Sciatic nerve (tissue), 2 donors: ENCODE measurements at places on chromosomes 5 and 9. TPM values are rescaled to one million over a fixed set of nuclear protein-coding genes. Genes with fewer than 3 reads are reported as not detected.

- no peak for DNase-seq
Measured at GRCh38 chr9:114930056-114930812, at the start of gene TNFSF8. Gene TNFSF8 (minus strand): TSS chr9:114930591. CDS start chr9:114930303, 288 bp downstream.

DNA sequence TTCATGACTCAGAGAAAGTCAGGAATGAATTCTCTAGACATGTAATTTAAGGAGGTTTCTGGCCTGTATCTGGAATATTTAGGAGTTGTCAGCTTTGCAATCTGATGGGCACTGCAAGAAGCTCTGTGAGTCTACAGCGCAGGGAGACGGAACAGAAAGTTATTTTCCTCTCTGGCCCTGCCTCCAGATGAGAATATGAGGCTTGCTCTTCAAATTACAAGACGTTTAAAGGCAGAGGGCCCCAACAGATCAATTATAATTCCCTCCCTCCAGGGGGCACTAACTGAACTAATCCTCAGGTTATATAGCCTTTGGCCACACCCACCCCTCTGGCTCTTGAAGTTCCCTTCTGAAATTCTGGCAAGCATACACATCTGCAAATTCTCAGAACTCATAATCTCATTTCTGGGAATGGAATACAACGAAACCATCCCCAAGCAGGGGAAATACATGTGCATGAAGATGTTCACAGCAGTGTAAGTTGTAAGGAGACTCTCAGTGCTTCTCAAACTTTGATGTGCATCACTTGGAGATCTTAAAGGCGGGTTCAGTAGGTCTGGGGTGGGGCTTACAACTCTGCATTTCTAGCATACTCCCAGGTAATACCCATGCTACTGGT is 307.6 kb downstream of the CWC27 start:
- no peak for DNase-seq

Gene RNF183
- total RNA-seq = not detected

Gene CNTNAP3
- total RNA-seq = 10.5 TPM

- DNase-seq = no peak
Measured at GRCh38 chr5:41527201-41527779, 16.9 kb upstream of the PLCXD3 start.

GRCh38 chr9:2307480-2307879 is 292.3 kb downstream of the SMARCA2 start:
- no peak for DNase-seq

DNA sequence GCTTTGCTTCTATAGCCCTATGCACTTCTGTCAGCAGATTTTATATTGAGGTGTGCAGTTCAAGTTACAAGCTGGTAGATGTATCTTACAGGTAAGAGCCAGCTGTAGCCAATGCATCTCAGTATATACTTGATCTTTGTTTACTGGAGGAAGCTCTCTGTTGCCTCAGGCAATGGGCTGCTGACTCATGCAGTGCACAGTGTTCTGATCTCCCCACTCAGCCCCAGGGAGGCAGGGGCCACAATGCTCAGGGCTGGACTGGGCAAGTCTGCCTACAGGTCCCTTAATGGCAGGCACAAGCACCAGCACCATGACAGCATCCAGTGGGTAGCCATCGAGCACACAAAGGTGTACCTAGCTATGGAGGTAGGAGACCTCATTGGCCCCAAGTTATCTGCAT is 178.8 kb upstream of the CDH10 start:
- no peak for DNase-seq

- no peak for DNase-seq
Measured at GRCh38 chr9:90432951-90433350, 209.7 kb downstream of the DIRAS2 start.

Gene SLC6A18
- total RNA-seq = not detected

Gene PAEP
- not detected for total RNA-seq

Gene ADAMTS12
- 6.9 TPM for total RNA-seq

Gene MYMK
- total RNA-seq = not detected

Gene ROPN1L
- total RNA-seq = 0.94 TPM

GRCh38 chr5:149563466-149563865 is 12.2 kb upstream of the CSNK1A1 start:
- no peak for DNase-seq

Gene CHMP5
- 73.0 TPM for total RNA-seq

- DNase-seq = no peak
Measured at GRCh38 chr5:12019306-12019705, 115.1 kb upstream of the CTNND2 start.

DNA sequence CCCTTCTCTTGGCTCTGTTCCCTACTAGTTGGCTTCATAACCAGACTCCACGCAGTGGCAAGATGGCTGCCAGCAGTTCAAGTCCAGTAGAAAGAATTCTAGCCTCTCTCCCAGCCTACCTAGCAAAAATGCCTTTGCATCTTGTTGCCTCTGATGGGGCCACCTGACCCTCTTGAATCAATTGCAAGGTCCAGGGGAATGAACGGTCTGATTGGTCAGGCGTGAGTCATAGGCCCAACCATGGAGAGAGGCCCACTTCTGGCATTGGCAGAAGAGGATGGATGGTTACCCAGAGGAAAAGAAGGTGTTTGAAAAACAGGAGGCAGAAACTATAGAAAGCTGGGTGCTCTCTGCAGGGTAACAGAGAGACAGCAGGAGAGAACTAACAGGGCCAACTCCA is 622.6 kb downstream of the CCDC171 start:
- DNase-seq = no peak

- DNase-seq = no peak
Measured at GRCh38 chr9:131100445-131100844, 4.1 kb downstream of the AIF1L start.

GRCh38 chr5:125274938-125275724 is 528.7 kb upstream of the ZNF608 start:
- no peak for DNase-seq

GRCh38 chr5:2740876-2741555 is 10.5 kb downstream of the IRX2 start:
- no peak for DNase-seq

Gene ZNF883
- total RNA-seq = 3.6 TPM

GRCh38 chr5:1288439-1289335 is 6.2 kb downstream of the TERT start:
- no peak for DNase-seq

DNA sequence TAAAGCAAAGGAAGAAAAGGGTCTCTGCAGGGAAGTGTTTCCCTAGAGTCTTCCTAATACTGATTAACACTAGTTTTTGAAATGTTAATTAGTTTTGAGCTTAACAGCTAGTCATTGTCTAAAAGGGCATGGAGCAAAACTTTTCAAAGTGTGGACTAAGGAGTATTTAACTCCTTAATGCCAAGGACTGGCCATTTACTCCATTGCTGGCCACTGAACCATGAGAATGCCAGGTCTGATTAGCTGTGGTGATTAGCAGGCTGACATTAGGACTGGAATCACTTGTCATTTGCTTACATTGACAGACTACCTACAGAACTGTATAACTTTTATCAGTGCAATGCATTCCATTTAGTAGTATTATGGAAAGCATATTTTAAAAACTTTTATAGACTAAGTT is 987.0 kb downstream of the NR2F1-AS1 start:
- no peak for DNase-seq

DNA sequence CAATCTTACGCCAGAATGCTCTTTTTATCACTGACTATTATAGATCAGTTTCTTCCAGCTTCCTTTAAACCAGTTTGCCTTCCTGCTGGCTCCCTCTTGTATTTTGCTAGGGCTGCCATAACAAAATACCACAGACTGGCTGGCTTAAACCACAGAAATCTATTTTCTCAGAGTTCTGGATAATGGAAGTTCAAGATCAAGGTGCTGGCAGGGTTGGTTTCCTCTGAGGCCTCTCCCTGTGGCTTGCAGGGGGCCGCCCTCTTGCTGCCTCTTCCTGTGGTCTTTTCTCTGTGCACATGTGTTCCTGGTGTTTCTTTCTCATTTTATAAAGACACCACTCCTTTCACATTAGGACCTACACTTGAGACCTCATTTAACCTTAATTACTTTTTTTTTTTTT is 6.8 kb upstream of the FXN start:
- no peak for DNase-seq

Gene SNAPC3
- total RNA-seq = 38.3 TPM

DNA sequence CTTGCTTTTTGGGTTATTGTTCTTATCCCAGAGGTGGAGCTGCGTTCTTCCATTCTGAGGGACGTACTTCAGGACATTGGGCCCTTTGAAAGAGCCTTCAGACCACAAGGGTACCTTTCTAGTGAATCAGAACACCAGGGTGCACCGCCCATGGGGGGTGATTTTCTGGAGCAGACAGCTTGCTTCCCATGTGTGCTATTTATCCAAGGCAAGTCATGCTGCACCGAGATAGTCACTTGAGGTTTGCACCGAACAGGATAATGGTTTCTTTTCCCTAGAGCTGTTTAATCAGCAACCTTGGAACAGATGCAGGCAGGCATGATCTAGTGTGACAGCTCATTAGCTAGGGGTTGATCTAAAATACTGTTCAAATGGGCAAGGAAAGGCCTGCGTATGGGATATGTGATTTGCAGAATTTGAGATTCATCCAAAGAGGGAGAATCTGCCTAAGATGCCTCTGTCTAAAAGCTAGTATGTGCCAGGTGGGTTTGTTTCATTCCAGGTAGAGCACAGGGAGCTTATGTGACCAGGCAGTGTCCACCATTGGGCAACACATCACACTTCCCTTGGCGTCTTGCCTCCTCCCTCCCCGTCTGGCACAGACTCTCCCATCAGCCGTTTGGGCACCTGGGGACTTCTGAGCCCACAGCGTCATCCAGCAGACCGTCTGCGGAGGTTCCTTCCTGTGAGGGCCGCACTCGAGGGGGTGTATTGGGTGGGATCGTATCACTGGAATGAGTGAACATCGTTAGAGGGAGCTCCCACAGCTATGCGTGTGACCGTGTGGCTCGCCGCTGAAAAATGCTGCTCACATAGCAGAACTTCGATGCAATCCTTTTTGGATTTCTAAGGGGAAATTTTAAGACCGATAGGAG is 23.0 kb downstream of the ABL1 start:
- peak; percentile 82 for DNase-seq

DNA sequence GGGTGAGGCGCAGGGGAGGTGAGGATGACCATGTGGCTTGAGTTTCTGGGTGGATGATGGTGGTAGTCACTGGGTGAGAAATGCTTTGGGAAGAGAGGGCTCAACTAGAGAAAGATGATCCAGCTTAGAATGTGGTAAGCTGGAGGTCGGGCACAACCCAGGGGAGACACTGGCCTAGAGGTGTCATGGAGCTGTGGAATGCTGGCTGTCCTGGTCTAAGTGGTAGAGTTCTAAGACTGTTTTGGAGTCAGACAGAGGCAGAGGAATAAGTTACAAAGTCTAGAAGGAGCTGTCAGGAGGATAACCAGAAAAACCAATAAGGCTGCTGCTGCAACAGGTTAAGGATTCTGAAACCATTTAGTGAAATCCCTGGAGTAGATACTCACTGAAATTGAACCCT is 19.2 kb upstream of the ACSL6 start:
- DNase-seq = no peak

DNA sequence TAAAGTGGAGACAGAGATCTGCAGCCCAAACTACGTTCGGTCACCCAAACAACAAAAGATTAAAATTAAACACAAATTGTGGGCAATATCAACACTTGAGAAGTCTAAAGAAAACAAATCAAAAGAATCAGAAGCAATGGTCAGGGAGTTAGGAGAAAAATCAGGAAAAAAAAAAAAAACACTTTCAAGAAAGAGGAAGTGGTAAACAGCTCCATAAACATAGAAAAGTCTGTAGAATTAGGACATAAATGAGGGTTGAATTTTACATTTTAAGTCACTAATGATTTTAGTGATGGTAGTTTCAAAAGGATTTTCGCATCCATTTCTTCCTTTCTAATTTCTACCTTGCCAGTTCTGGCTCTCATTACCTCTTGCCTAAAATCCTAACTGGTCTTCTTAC is 10.1 kb downstream of the RNF145 start:
- no peak for DNase-seq
